ENCODE measurements at places on chromosomes 13 and 19.

DNA sequence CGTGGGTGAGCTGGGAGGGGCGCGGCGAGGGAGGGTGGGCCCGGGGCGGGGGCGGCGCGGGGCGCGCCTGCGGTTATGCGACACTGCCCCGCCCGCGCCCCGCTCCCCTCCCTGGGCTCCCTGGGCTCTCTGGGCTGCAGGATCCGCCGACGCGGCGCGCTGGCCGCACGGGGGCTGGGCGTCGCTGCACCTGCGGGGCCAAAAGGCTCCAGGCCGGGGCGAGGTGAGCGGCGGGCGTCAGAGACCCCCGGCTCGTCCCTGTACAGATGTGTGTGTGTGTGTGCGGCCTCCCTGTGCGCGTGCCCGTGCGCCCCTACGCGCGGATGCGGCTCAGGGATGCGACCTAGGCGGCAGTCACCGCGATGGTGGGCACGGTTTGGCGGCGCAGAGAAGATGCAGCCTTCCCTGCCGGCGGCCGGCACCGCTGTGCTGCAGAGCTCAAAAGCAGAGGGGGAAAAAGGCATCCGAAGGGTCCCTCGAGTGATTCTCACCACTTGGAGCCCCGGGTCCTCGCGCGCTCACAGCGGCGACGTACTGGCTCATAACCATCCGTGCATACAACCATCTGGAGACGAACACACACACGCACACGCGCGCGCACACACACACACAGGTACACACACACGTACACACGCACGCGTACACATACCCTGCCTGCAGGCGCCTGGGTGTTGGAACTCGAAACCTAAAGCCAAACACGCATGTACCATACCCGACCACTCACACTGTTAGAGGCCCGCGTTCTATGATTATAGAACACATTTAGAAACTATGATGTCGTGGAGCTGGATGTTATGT is 709 bp downstream of the ATP8A2 start:
- DNase-seq = no peak

DNA sequence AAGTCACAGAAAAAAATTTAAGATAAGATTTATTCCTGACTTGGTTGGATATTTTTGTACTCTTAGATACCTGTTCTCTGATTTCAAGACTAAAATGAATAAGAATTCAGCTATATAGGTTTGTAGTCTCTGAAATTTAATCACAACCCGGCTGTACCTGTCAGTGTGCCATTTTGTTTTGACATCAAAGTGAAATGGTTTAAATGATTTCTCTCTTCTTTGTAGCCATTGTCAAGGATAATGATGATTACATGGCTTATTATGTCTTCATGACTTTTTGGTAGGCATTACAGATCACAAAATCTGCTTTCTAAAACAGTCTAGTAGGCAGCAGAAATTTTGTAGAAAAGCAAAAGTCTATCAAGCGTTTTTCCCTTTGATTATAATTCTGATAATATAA is 72.5 kb downstream of the PCDH17 start:
- no peak for DNase-seq

DNA sequence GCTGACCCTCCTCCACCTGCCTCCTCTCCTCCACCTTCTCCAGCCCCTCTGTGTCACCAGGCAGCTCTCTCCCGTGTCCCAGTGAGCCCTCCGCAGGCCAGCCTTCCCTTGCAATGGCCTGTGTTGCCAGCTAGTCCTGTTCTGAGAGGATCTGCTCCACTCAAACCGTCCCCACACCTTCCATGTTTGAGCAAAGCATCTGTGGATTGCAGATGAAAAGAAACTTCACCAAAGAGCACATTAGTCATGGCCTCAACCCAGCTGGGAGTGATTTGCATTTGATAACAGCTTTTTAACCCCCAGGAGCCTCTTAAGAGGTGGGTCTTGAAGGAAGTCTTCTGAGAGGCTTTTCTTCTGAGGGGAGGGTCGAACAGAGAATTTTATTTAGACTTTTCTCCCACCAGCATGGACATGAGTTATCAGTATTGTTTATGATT is 72.8 kb downstream of the COL4A2 start:
- no peak for DNase-seq

DNA sequence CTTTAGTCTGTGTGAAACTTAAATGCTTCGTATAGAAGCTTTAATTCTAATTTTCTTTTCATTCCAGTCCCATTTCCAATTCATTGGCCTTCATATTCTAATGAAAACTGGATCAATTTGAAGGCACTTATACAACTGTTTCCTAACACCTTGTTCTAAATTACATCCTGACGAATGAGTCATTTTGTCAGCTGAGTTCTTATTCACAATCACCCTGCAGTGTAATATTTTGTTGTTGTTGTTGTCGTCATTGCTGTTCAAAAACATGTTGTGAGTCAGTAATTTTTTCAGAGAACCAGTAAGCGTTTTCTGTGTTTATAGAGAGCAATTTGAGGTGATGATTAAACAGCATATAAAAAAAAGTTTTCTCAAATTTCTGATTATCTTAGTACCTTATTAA is 290.0 kb downstream of the PCDH9 start:
- no peak for DNase-seq

DNA sequence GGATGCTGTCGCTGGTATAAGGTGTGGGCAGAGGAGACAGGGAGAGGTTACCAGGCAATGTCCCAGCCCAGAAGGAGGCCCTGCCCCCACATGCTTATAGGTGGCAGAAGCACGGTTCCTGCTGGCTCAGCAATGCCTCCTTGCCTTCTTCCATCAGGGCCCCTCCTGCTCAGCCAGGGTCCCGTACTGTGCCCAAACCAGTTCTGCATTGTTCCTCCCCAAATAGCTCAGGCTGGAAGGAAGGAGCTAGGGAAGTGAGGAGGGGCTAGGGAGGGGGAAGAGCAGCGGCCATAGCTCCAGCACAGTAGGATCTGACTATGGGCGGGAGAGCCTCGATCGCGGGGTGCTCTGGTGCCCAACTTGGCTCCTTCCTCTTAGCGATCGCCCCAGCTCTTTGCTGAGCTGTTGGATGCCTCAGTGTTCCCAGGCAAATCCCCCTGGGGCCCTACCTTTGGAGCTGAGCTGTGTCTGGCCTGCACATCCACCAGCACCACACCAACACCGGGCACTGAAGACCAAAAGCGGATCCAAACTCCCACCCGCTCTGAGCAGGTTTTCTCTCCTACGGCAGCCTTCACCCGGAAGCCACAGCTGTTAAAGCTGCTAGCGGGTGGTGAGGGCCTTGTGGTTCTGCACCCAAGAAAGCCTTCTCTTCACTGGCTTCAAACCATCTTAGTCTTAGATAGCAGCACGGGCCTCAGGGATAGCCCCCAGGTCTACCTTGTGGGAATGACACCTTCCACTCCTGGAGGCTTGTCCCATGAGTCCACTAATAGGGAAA is 32.1 kb upstream of the PEPD start:
- DNase-seq = no peak

GRCh38 chr13:39051157-39051556 is 12.9 kb downstream of the NHLRC3 start:
- DNase-seq = peak; percentile 40

GRCh38 chr13:79861731-79862130 is 380.8 kb downstream of the NDFIP2 start:
- DNase-seq = no peak

DNA sequence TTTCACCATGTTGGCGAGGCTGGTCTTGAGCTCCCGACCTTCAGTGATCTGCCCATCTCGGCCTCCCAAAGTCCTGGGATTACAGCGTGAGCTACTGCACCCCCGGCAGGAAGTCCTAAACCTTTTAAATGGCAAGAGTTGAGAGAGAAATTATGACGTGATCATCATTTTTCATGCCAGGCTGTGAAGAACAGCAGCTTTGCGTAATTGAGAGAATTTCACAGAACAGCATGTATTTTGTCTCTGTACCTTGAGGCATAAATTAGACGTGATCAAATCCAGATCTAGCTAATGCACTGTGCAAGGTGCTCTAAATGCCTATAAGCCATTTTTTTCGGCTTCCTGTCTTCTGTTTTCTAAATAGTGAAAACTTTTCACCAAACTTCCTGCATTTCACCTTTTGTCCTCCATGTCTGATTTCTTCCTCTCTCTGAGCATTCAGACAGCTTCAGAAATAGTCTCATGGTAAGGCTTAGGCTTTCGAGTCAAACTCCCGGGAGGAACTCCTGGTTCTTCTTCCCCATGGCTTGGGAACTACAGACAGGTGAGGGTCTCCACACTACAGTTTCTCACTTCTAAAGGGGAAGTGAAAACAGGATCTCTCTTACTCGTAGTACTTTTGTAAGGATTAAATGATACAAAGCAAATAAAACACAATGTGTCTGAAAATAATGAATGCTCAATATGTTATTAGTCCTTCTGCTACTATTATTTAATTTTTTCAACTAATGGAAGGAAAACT is 51.0 kb downstream of the WDFY2 start:
- DNase-seq = no peak

DNA sequence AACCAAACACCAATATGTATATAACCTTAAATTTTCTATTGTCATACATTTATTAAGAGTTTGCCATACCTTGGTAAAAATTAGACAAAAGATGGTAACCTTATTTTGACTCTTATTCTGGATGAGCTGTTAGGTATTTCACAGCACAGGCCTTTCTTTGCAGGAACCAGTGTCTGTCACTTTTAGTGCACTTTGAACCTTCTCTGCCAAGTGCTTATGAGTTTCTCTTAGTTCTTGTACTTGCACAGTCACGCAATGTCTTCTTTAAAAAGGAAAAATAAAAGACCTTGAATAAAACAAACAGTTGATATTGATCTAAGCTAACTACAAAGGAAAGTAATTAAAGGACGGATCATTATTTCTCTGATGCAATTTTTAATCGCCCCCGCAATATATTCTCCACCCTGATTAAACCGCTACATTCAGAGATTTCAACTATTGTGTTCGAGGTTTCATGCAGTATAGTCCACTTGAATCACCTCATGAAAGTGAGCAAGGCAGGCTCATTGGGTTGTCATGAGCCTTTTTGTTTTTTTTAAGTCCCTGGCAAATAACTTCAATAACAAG is 534.5 kb downstream of the KLF5 start:
- no peak for DNase-seq

- DNase-seq = no peak
Measured at GRCh38 chr19:35845215-35846037, 6.9 kb downstream of the NPHS1 start.

DNA sequence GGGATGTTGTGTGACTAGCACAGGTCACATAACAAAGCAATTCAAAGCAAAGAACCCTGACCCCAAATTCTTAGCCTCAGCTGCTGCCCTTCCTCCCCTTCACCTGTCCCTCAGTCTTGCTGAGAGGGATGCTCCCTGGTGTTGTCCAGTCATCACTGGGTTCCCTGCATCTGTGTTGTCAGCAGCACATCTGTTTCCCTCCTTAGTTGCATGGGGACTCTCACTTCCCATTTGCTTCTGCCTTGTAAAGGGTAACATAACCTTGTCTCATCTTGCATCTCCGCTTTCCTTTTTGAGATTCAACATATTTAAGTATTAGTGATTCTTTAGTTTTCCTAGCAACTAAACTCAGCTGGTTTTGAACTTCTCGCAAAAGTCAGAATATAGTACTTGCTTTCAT is 54.0 kb downstream of the SPATA13 start:
- DNase-seq = no peak

DNA sequence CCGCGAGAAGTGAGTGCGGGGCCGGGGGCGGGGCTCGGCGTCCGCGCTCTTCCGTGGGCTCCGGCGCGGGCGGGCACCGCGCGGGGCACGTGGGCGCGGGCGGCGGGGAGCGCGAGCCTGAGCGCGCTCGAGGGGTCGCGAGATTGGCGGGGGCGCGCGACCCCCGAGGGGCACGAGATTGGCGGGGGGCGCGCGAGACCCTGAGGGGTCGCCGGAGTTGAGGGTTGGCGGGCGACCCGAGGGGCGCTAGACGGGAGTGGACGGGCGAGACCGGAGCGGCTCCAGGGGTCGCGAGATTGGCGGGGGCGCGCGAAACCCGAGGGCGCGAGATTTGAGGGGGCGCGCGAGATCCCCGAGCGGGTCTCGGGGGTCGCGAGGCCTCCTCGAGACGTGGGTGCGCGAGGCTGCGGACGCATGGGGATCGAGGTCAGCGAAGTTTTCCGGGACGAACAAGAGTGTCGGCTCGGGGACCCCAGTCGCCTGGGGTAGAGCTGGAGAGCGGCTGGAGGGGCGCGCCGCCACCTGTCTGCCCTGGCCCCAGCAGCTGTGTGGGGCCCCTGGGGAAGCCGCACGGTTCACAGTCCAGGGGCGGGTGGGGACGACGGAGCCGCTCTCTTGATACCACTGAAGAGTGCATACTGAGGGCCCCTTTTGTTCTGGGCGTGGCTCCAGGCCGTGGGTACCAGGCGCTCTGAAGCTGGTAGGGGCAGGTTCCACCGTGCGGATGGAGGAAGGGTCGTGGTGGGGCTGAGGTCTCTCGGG is 682 bp downstream of the SSBP4 start:
- DNase-seq = peak; percentile 63

GRCh38 chr13:72258340-72258981 is 391.5 kb upstream of the DACH1 start:
- no peak for DNase-seq

DNA sequence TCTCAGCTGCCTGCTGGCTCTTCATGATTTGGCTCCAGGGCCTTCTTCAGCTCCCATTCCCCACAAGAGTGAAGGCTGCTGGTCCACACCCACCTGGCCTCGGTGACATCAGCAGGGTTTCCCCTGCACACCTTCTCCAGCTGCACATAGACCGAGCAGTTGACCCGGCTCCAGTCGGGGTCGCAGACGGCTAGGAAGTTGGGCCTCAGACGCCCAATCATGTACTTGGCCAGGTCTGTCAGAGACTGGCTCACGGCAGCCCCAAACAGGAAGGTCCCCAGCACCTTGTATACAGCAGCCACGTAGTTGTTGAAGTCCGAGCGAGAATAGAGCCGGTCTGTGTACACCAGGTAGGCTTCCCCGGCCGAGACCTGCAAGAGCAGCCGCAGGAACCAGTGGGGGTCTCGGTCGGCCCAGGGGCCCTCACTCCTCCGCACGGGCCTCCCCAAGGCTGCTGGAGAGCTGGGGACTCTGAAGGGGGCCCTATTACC is 3.8 kb downstream of the PLPP2 start:
- DNase-seq = no peak

GRCh38 chr13:59890054-59890453 is 273.7 kb downstream of the DIAPH3 start:
- no peak for DNase-seq

GRCh38 chr13:24066405-24067295 is 93.9 kb upstream of the SPATA13 start:
- no peak for DNase-seq

DNA sequence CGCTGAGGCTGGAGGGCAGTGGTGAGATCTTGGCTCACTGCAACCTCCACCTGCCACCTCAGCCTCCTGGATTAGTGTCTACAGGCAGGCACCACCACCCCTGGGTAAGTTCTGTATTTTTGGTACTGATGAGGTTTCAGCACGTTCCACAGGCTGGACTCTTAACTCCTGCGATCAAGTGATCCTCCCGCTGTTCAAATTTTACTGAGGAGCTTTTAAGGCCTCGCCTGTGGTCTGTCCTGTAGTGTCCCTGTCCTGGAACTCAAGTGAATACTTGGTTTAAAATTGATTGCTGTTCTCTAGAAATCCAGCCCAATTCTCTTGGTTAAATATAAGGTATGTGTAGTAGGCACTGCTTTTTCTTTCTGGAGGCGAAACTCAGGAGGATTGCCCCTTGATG is 65.2 kb downstream of the DPRX start:
- DNase-seq = no peak

GRCh38 chr19:49217382-49217781 is 59.8 kb downstream of the TRPM4 start:
- no peak for DNase-seq

GRCh38 chr13:99948907-99949678 is 22.5 kb downstream of the ZIC5 start:
- no peak for DNase-seq

GRCh38 chr13:54953786-54954185 is 1925.2 kb downstream of the OLFM4 start:
- DNase-seq = no peak

GRCh38 chr13:44853641-44854040 is 135.6 kb downstream of the NUFIP1 start:
- DNase-seq = no peak

Measured in CD4-positive, alpha-beta T cell treated with Interleukin-17A for 1 hour (primary cell).